ENCODE measurements at places on chromosomes 13 and 19.

DNA sequence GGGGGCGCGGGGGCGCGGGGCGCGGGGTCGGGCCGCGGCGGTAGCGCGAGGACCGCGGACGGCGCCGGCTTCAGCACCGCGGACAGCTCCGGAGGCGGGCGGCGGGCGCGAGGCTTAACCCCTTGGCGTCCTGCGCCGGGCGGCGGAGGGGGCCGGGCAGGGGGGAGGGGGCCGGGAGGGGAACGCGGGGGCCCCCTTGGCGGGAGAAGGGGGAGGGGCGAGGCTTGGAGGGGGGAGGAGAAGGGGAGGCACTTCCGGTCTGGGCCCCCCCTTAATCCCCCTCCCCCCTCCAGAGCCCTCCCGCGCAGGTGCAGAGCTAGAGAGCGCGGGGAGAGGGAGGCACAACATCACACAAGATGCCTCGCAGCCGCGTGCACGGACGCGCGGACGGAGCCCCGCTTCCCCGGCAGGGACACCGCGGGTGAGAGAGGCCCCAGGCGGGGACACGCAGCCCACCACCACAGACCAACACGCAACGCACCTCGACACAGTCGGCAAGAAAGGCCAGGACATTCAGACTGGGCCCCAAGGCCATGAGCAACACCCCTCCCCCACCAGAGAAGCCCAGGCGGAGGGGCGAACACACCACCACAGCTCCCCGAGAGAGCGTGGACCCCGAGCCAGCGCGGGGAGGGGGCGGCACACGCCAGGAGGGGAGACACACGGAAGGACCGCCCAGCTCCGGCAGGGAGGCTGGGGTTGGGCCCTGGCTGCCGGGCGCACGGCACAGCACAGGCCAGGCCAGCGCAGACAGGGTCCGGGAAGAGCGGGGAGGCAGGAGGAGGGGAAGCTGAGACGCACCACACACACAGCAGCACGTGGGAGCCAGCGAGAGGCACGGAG, 24.1 kb downstream of the SHANK1 start:
- DNase-seq: no peak

DNA sequence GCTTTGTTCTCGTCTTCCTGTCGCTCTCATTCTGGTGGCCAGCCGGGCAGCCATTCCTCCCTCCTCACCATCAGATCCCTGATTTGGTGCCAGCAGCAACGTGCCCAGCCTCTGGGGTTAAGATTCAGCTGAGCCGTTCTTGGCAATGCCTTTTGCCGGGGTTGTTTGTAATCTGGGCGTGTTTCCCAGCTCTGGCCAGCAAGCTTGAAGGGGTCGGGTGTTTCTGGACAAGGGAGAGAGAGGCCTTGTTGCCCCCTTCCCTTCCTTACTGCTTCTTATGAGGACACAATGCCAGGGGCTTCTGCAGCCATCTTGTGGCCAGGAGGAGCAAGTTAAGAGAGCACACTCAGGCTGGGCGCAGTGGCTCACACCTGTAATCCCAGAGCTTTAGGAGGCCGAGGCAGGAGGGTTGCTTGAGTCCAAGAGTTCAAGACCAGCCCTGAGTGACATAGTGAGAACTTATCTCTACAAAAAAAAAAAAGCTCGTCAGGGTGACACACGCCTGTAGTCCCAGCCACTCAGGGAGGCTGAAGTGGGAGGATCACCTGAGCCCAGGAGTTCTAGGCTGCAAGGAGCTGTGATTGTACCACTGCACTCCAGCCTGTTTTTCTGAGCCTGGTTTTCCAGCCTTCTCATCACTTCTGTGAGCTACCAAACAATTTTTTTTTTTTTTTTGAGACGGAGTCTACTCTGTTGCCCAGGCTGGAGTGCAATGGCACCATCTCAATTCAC, 10.7 kb upstream of the CRTC1 start:
- DNase-seq: no peak

DNA sequence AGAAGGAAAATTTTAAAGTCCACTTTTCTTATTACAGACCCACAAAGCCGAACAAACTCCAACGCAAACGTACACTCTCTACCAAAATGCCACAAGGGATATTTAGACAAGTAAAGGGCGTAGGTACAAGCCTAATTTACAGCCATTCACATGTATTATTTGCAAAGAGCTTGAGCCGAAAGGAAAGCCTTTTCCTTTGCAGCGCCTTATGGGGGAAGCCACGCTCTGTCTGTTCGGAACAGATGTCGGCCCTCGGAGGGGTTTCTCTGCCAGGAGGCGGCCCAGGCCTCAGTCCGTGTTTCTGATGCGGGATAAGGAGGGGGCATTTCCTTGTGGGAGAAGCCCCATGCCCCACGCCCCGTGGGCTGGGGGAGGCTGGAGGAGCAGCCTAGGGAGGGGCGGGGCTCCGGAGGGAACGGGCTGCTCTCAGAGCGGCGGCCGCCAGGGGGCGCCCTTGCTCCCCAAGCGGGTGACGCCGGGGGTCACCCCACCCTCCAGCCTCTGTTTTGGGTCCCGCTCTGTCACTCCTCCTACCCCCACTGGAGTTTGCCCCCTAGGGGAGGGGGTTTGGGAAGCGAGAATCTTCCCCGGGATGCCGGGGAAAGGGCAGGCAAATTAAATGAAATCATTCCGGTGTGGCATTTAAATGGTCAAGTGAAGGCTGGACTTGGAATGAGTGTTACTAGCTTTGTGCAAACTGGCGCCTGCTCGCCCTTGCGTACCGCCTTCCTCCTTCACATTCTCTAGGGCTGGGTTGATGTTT, 2.9 kb downstream of the HTR2A start:
- peak; percentile 58 for DNase-seq

GRCh38 chr19:39142630-39143029, 17.0 kb downstream of the PAK4 start:
- no peak for DNase-seq

DNA sequence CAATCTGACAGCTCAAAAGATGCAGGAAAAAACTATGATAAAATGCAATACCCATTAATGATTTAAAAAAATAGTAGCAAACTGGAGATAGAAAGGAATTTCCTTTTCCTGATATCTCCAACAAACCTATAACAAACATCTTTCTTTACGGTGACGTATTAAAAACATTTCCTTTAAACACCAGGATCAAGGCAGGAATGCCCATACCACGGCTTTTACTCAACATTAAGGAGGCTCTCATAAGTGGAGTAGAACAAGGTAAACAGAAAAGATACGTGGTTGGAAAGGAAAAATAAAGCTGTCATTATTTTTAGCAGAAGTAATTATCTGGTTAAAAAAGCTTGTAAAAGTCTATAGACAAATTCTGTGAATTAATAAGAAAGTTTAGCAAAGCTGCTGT, 61.1 kb downstream of the MIPEP start:
- no peak for DNase-seq

- no peak for DNase-seq
Measured at GRCh38 chr19:8512115-8512967, 1.6 kb downstream of the ZNF414 start.

GRCh38 chr19:38196948-38197656, 26.9 kb downstream of the DPF1 start:
- DNase-seq: no peak

GRCh38 chr13:51782026-51782710, 21.8 kb downstream of the DHRS12 start:
- DNase-seq: no peak

GRCh38 chr19:53004242-53004641, 9.5 kb upstream of the ERVV-1 start:
- no peak for DNase-seq

DNA sequence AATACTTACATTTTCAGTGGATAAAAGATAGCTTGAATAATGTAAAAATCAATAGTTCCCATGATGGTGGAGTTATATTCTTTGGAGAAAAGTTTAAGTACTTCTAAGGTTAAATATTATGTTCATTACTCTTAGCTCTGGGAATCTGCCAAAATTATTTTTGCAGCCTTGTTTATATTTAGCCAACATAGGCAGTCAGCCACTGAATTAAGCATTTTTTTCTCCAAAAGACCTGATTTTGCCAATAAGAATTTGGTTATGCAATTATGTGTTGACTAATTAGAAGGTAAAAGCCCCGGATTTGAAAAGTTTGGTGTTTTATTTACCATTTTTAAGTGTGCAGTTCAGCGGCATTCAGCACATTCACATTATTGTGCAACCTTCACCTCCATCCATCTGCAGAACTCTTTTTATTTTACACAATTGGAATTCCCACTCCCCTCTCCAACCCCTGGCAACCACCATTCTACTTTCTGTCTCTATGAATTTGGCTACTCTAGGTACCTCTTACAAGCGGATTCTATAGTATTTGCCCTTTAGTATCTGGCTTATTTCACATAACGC, 90.1 kb upstream of the C1QTNF9B start:
- DNase-seq: no peak

DNA sequence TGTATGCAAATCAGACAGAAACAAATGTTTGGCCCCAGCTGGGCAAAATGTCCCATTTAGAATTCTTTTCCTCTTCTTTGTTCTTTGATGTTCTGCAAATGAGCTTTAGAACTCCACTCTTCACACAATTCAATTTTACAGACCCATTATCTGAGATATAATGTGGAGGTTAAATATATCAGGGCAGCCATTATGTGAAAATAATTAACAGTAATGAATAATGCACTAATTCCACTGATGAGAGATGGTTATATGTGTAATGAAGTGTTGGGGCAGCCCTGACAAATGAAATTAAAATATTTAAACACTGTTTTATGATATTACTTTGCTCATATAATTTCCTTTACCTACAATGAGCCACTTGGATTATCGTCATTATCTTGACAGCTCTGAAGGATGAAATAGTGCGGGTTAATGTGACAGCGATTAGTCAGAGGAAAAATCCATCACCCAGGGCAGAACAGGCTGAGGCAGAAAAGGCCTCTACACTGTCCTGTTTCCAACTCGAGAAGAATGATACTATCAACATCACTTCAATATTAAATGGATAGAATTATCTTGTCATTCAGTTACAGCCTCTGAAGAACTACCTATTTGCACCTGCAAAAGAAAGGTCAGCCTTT, 321.1 kb downstream of the RBM26 start:
- no peak for DNase-seq

DNA sequence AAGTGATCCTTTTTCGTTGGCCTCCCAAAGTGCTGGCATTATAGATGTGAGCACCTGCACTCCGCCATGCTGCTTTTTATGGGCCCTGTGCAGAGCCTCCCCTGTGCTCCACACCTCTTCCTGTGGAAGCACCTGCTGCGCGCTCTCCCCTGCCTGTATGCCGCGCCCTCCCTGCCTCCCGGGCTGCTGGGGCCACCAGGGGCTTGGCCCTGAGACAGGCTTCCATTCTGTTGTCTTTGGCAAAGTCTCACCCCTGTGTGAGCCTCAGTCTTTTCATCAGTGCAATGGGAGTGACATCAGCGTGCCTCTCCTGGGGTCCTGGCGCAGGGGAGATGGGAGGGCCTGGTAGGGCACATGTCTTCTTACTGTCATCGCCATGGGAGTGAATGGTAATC, 1.3 kb downstream of the FAM174C start:
- DNase-seq: no peak

DNA sequence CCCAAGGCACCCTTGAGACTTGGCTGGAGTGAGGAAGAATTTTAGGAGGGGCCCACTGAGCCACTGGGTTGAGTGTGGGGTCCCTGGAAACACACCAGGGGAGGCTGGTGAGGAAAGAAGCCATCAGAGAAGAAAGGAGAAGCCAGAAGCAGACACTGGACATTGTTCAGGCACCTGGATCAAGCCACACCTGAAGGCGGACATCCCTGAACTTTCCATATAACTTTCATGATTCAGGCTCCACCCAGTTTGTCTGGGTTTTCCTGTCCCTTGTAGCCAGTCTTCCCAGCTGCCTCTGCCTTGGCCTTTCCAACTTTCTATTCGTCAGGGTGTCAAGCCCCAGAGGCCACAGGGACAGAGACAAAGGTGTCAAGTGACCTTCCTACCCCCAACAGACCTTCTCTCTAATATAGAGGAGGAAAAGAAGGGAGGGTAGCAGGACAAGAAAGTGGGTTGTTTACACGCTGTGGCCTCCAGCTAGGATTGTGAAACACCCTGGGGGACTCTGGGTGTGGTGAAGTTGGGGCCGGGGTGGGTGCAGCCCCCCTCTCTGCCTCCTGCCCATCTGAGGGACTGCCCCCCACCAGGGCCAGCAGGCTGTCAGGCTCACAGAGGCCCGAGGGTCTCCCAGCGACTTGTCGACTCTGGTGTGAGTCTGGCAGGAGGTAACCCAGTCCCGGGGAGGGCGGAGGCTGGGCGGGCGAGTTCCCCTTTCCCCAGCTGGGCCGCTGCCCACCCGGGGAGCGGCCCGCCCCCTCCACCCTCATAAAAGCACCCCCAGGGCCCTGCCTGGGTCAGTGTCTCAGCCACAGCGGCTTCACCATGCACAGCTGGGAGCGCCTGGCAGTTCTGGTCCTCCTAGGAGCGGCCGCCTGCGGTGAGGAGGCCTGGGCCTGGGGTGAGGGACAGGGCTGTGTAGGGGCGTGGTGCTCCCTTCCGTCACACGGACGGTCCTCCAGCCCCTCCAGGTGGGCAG, at the start of gene CFD:
Gene CFD (plus strand): TSS at position 797 of the 976 bp plus-strand sequence. CDS start 26 bp downstream, at position 823.
- DNase-seq: peak; percentile 61
